ENCODE measurements at places on chromosomes 11 and 22.

DNA sequence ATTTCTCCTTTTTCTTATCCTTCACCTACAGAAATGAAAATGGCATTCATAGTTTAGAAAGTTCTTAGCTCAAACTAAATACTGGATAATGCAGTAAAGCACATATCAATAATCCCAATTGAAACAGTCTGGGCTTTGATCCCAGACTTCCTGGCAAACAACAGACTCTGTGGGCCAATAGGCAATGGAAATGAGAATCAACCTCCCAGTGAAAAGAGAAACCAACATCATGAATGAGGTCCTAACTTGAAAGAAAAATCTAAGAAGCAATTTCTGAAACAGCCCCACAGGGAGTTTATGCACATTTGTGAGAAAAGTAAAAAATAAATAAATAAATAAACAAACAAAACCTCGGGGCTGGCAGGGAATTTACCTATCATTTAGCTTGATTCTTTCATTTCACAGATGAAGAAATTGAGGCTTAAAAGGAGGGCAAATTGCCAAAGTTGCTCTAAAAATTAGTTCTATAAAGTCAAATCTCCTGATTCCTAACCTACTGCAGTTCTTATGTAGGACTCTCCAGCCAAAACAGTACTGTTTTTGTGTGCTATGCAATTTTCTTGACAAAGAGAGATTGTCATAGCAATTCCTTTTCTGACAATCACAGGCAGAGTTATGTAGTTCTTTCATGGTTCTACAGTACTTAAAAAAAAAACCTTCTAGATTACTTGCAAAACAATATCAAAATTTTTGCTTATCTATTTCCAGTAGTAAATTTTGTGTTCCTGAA is 265.8 kb downstream of the GRM5 start:
- DNase-seq = no peak

GRCh38 chr22:50201191-50202129 is 649 bp downstream of the SELENOO start:
- DNase-seq = no peak

- no peak for DNase-seq
Observed at GRCh38 chr11:109040303-109040702, 375.4 kb downstream of the DDX10 start.

DNA sequence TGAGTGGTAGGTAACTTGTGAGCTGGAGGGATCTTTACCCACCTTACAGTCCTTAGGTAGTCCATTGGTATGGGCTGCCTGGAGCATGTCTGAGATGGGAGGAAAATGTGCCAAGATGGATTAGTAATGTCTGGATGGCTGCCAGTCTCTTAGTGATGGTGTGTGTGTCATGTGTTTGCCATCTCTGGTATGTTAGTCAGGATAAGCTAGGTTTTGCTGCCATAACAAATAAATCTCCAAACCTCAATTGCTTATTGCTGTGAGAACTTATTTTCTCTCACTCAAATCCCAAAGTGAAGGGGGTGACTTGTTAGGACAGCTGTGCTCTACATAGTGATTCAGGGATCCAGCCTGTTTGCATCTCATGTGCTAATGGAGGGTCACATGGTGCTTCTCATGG is 40.9 kb upstream of the MYEOV start:
- no peak for DNase-seq

- no peak for DNase-seq
Observed at GRCh38 chr22:17845790-17846189, 71.5 kb upstream of the BID start.

GRCh38 chr11:11983427-11983826 is 25.0 kb downstream of the DKK3 start:
- no peak for DNase-seq

- DNase-seq = no peak
Observed at GRCh38 chr11:121412000-121412587, 40.0 kb upstream of the SORL1 start.

- no peak for DNase-seq
Observed at GRCh38 chr22:33908171-33909074, 11.9 kb downstream of the LARGE1 start.

GRCh38 chr11:102110761-102111010 is 439 bp downstream of the YAP1 start:
- DNase-seq = no peak

GRCh38 chr11:70068950-70069349 is 9.2 kb upstream of the ANO1 start:
- no peak for DNase-seq

GRCh38 chr11:121652971-121653370 is 200.2 kb upstream of the SORL1-AS1 start:
- DNase-seq = no peak

DNA sequence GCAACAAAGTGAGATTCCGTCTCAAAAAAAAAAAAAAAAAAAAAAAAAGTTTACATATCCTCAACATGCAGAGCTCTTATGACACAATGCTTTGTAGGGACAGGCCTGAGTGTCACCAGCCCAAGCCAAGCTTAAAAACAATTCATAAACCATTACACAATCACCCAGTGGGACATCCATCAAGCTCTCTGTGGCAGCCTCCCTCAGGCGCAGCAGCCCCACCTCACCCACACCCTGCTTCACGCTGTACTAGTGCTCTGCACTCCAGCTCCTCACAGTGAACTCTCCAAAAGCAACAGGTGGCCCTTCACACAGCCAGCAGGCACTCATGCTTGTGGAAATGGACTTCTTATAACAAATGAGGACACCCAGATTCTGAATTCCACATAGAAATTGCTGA is 3.5 kb upstream of the FOXRED2 start:
- DNase-seq = no peak
